ENCODE measurements at places on chromosomes 2 and 18. TPM values are rescaled to one million over a fixed set of nuclear protein-coding genes. Genes with fewer than 3 reads are reported as not detected.

Gene DNAJC5G
- total RNA-seq = not detected

Gene RBKS
- total RNA-seq = 8.8 TPM

Gene REG1A
- not detected for total RNA-seq

Gene KANSL1L
- total RNA-seq = 0.56 TPM

Gene PDE1A
- 0.10 TPM for total RNA-seq

Gene ZSWIM2
- not detected for total RNA-seq

Gene DARS1
- total RNA-seq = 69.0 TPM

Gene GKN1
- total RNA-seq = 0.72 TPM

Gene FAM228A
- total RNA-seq = not detected

Gene TGOLN2
- total RNA-seq = 96.3 TPM

Gene DES
- total RNA-seq = 0.08 TPM

Gene POTEF
- total RNA-seq = not detected

Gene CCL20
- total RNA-seq = 7.2 TPM

Gene ITGB6
- 0.89 TPM for total RNA-seq

Gene ASAP2
- 39.9 TPM for total RNA-seq

Gene CTAGE1
- not detected for total RNA-seq

Gene DIPK1C
- total RNA-seq = not detected

Gene SANBR
- 15.5 TPM for total RNA-seq

Gene SGO2
- total RNA-seq = 17.0 TPM

Gene SLC9A4
- not detected for total RNA-seq

Gene LHCGR
- total RNA-seq = not detected

Gene CIDEA
- total RNA-seq = not detected

Gene RIT2
- total RNA-seq = not detected

Gene LOXHD1
- total RNA-seq = not detected

Gene WDR43
- 84.5 TPM for total RNA-seq

Gene NEDD4L
- 31.5 TPM for total RNA-seq

Gene UGT1A5
- not detected for total RNA-seq

Gene MROH2A
- total RNA-seq = 0.32 TPM

Gene ALK
- not detected for total RNA-seq

Gene OTX1
- total RNA-seq = 4.3 TPM

Gene CCDC150
- total RNA-seq = 4.5 TPM

Gene IL1A
- 0.05 TPM for total RNA-seq

Gene ANKRD30BL
- total RNA-seq = not detected

Gene ABCB11
- total RNA-seq = 0.02 TPM

Gene OXER1
- total RNA-seq = not detected

Gene RGPD3
- total RNA-seq = 0.13 TPM

Gene PLEKHM3
- 5.1 TPM for total RNA-seq

Gene PHOSPHO2
- 3.1 TPM for total RNA-seq

Gene ELOA2
- total RNA-seq = not detected

Gene PCARE
- total RNA-seq = not detected

Gene SUMO1
- 182 TPM for total RNA-seq

Gene PRKRA
- total RNA-seq = 28.2 TPM

Gene ZEB2
- total RNA-seq = 6.2 TPM

Gene SRD5A2
- total RNA-seq = 0.04 TPM

Measured in A549 treated with DMSO at 1 μM for 4 hours (cell line).